Neural crest cell (in vitro differentiated cells): ENCODE measurements at places on chromosomes 5 and 9. TPM values are rescaled to one million over a fixed set of nuclear protein-coding genes. Genes with fewer than 3 reads are reported as not detected.

DNA sequence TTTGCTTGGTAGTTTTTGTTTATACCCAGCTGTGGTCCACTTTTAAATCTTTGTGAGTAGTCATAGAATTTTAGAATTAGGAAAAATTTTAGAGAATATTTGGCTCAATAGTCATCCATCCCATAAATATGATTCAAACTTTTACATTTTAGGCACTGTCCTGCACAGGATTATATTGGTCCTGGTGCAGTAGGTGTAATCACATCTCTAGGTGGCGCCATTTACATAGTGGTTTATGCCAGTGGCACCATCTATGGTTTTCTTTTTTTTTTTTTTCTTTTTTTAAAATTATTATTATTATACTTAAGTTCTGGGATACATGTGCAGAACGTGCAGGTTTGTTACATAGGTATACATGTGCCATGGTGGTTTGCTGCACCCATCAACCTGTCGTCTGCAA is 260.7 kb upstream of the KCNN2 start:
- no peak for DNase-seq

DNA sequence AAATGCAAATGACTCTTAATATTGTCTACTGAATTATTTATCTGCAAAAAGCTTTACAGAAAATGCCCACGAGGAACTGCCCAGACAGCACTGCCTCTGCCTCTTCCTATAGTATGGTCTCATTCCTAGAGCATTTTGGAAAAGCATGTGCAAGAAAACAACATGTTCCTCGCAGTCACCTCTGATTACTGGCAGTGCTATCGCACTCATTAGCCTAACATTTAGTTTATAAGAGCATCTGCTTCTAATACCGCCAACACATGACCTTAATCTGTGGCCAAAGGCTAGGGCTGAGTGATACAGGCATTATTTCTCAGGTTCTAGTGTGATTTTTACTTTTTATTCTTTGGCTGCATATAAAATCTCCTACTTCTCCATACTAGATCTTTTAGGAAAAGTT is 259.2 kb downstream of the FBXL17 start:
- no peak for DNase-seq

DNA sequence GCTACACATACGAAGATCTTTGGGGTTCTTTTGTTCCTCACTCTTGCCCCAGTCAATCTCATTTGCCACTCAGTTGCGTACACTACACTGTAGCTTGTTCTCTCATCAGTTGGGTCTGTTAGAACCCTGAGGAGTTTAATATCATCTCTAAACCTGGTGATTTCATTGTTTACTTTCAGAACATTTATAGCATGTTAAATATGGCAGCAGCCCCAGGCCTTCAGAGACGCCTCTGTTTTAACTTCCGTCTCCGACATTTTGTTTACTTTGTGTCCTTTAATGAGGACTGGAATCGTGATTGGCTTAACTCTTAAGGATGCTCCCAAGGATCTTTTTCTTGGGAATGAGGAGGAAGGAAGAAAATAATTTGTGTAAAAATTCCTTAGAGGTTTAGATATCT is 510.1 kb downstream of the NR2F1-AS1 start:
- DNase-seq, result no peak

GRCh38 chr9:97991818-97992217 is 8.7 kb downstream of the ANP32B start:
- no peak for DNase-seq

DNA sequence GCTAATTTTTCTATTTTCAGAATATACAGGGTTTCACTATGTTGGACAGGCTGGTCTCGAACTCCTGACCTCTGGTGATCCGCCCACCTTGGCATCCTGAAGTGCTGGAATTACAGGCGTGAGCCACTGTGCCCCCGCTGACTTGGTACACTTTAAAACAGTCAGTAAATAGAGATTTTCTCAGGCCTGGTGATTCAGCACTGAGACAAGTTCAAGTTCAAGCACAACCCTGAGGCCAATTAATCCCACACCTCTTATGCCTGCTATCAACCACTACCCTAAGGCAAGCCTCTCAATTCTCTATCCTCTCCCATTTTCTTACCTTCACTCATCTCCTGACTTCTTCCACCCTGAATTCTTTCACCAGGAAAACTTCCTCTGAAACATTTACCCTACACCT is 18.9 kb downstream of the MUSK start:
- no peak for DNase-seq

GRCh38 chr9:447230-448025 is 232.8 kb downstream of the DOCK8 start:
- no peak for DNase-seq

DNA sequence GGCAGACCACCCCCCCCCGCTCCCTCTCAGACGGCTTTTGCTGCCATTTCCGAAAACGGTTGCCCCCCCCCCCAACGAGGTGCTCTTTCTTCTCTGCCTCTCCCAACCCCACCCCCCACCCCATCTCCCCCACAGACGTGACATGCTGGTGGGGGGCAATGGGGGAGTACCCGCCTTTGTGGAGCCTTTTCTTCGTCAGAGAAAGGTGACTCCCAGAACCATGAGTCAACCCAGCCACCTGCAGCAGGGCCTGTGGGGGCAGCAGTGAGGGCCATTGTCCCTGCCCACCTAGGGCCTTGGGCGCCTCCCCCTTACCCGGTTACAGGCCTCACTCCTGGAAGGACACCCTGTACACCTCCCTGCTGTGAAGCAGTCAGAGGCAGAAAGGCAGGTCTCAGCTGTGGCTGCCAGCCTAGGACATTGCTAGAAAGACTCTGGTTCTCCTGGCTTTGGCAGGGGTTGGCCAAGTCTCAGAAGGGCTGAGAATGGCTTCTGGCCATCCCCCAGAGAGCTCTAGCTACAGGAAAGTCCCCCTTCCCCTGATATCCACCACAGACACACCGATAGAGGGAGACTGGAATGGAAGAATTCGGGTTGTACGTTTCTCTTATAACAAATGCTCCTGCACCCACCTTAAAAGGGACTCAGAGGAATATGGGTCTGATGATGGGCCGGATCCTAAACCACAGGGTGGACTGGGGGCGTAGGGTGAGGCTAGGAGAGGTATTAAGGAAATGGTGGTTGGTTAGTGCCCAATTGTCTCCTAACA is 2.2 kb downstream of the DNAJB5 start:
- no peak for DNase-seq

Gene PCDHGA7
- 0.32 and 0.37 TPM in 2 replicates for total RNA-seq
